ENCODE measurements at places on chromosomes 11 and 22.

- no peak for DNase-seq
Measured at GRCh38 chr22:16954060-16954403, 54.0 kb downstream of the GAB4 start.

DNA sequence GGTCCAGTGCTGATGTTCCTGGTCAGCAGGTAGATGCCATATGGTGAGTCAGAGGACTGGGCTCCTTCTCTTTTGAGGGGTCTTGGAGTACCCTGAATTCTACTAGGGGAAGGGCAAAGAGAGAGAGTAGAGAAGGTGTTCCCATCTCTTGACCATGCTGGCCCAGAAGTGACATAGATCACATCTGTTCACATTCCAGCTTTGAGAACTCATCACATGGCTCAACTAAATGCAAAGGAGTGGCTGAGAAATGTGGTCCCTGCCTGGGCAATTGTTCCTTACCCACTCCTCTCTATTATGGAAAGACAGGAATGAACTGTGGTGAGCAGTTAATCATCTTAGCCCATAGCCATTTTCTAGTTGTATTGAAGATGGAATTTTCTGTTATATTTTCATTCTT is 105.4 kb upstream of the TIMP3 start:
- no peak for DNase-seq

GRCh38 chr11:20530942-20531703 is 68.3 kb upstream of the SLC6A5 start:
- no peak for DNase-seq

DNA sequence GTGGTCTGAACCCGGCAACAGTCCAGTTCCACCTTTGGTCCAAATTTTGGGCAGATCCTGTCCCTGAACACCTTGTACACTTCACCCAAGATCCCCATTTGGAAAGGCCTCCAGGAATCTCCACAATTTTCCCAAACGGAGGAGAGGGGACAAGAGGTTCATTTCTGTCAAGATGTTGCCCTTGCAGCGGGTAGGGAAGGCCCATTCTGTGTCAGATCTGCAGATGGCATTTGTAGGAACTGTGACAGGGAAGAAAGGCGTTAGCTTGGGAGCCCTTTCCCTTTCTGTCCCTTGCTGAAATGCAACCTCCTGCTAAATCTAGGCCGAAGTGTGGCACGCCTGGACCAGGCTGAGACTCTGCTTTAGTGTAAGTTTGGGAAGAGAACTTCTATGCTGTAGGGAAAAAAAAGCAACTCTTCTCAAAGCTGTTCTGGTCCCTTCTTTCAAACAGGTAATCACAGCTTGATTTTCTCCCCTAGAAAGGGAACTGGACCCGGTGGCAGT is 86.0 kb downstream of the SCN3B start:
- no peak for DNase-seq

GRCh38 chr22:25008666-25009065 is 56.1 kb downstream of the KIAA1671 start:
- DNase-seq = no peak

- no peak for DNase-seq
Measured at GRCh38 chr11:66289548-66290329, 796 bp upstream of the YIF1A start.

- DNase-seq = no peak
Measured at GRCh38 chr11:45482331-45482730, 183.1 kb downstream of the CHST1 start.

- DNase-seq = no peak
Measured at GRCh38 chr22:26401726-26402125, 27.3 kb upstream of the ASPHD2 start.

DNA sequence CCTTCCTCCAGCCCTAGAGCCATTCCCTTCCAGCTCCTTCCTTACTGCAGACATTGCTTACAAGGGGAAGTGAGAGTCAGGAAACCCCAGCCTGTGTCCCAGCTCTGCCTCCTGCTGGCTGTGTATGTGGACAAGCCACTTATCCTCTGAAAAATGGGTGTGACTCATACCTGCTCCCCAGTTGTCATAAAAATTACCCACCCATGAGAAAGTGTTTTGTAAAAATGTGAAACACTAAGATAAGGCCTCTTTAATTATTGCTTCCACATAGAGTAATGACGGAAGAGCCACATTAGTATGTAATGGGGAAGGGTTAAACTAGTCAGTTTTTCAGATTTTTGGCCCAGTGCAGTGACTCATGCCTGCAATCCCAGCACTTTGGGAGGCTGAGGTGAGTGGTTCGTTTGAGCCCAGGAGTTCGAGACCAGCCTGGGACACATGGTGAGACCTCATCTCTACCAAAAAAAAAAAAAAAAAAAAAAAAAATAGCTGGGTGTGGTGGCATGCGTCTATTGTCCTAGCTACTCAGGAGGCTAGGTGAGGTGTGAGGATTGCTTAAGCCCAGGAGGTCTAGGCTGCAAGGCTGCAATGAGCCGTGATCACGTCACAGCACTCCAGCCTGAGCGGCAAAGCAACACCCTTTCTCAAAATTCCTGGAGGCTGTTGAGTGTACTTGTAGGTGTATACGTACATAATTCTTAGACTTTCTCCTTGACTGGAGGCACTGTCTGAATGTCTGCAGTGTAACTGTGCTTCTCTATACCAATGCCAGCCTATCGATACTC is 84.9 kb downstream of the CTTN start:
- no peak for DNase-seq

- DNase-seq = no peak
Measured at GRCh38 chr11:11958403-11959231, 49.8 kb downstream of the DKK3 start.

GRCh38 chr11:58055806-58056401 is 25.2 kb downstream of the OR6Q1 start:
- no peak for DNase-seq

- DNase-seq = no peak
Measured at GRCh38 chr11:99513368-99513767, 492.6 kb downstream of the CNTN5 start.

DNA sequence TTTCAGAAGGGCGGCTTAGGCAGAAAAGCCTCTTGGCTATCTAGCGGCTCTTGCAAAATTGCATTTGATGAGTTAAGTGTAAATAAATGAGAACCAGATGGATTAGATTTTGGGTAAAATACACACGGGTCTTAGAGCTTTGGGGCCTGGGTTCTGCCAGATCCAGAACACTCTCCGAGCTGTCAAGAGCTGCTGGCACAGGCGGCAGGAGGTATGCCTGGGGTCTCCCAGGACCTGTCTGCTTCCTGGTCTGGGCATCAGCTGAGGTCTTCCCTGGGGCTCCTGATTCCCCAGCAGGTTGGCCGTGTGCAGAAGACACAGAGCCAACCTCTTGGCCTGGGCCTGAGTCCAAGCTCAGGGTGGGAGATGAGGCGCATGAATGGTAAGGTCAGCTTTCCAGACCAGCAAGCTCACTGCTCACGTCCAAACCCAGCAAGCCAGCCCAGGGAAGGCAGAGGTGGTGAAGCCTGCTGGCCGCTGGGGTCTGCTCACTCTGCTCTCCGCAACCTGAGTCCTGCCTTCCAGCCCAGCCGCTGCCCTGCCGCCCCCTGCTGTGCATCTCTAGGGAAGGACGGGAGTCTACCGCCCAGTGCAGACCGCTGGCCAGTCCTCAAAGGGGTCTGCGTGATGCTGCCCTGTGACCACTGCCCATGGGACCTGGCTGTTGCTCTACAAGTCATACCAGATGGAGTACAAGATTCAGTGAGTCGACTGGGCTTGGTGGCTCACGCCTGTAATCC is 44.9 kb downstream of the SCUBE1 start:
- DNase-seq = no peak

DNA sequence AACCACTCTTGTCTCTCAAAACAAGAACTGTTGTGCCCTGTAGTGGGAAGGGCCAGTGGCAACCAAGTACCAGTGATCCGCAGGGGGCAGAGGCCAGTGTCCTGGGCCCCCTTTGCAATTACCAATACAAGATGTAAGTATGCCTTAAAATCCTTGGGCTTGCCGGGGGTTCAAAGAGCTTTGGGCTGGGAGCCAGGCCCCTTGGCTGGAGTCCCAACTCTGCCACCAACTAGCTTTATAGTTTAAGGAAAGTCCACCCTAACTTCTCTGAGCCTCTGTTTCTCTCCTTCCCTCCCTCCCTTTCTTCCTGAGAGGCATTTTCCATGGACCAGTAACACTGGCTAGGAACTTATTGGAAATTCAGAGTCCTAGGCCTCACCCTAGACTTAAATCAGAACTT is 15.5 kb downstream of the CLMP start:
- no peak for DNase-seq

- DNase-seq = peak; percentile 15
Measured at GRCh38 chr22:32518848-32519247, 44.2 kb downstream of the FBXO7 start.

DNA sequence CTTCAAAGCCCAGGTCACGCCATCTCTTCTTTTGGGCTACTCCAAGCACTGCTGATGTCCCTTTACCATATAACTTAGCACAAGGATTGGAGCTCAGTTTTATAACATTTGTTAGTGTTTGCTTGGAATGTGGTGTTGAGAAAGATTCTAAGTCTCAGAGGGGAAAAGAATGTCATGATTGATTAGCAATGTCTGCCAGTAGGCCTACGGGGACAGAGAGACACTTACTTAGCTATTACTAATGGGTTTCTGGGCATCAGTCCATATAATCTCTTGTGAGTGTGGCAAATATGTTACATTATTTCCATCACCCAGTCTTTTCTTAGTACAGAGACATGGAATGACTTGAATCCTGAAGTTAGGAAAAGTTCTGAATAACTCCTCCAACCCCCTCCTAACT is 75.4 kb upstream of the FSHB start:
- DNase-seq = no peak

DNA sequence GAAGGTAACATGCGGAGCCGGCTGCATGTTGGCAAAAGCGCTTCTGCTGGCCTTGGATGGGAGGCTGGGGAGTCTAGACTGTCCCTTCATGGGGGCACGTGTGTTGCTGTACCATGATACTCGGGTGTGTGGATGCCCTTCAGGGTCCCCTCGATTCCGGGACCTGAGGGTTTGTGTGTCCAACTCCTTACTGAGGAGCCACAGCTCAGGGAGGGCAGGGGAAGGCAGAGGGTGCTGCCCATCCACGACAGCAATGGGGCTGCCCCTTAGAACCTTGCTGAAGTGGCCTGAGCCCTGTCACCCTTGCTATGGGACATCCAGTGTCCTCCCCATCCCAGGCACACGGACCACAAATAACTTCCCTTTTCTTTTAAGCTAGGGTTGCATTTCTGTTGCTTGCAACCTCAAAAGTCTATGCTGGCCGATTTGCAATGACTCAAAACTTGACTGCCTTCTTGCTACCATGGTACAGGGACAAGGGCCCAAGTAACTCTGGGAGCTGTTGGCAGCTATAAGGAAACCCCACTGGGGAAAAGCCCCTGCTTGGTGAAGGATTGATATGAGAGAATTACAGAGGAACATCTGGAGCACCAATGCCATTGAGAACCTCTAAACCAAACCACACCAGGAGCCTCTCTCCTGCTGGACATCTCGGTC is 43.8 kb downstream of the RTL6 start:
- no peak for DNase-seq

- no peak for DNase-seq
Measured at GRCh38 chr22:24685531-24686190, 82.7 kb downstream of the GGT1 start.

DNA sequence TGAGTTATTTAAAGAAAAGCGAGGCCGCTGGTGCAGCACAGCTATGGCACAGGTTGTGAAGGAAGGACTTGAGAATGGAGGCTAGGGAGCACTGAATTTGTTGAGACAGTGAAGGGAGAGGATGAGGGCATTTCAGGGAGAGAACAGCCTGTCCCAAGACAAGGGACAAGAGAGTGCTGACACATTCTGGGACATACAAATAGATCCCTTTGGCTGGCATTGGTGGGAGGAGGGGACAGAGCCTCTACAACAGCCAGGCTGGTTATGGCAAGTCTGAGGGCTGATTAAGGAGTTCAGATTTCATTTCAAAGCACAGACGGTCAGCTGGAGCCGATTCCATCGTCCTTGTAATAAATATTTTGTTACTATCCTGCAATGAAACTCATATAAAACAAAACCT is 1.7 kb upstream of the SLC29A2 start:
- DNase-seq = no peak

DNA sequence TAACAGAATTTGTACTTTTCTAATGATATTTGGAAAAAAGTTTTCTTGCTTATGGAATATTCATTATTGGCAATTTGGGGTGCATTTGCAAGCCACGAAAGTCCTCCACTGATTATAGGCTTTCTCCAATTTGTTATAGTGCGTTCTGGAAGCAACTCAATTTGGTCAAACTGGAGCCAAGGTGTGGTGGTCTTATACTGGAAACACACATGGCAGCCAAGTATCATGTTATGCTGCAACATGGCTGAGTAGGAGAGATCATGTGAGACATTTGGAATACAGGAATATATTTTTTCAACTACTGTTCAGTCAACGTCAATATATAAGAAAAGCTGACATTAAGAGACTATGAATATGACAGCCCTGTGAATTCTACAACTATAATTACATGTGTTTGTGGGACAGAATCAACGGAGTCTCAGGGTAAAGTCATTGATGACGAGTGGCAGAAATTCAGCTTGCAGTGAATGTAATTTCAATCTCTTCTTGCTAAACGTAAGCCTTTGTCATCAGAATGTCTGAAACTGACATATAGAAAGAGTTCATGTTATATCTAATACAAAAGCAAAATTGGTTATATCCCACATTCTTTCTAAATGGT is 83.8 kb upstream of the FIBIN start:
- no peak for DNase-seq

DNA sequence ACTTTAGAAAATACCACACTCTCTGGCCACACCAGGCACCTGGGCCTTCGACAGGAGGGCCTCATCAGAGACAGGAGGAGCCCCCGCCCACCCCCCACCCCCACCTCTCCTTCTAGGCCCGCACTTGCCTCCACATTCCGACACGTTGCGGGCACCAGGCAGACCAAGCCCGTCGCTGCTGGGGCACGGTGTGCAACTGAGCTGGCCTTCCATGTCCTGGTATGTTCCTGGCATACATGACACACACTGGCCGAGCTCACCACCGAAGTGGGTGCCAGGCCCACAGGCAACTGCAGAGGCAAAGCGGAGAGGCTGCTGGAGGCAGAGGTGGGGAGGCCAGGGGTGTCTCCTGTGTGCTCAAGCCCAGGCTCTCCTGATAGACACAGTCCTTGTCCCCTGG is 27.0 kb upstream of the TTLL12 start:
- no peak for DNase-seq

GRCh38 chr11:106727256-106727655 is 291.0 kb downstream of the GUCY1A2 start:
- no peak for DNase-seq

DNA sequence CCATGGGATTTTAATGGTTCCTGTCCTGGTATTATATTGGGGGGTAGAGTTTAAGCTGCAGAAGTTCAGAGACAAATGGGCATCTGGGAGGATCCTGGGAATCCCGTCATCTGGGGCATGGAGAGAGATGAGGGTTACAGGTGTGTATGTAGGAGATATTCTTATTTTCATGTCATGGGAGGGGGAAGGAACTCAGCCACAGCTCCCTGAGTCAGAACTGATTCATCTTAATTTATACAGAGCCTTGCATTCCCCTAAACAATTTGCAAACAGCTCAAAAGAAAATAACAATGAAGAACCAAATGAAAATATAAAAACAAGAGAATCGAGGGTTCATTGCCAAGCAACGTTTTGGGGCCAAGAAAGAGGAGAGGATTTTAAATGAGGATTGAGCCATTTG is 155.9 kb upstream of the TBCEL start:
- DNase-seq = no peak

GRCh38 chr11:61151545-61152252 is 9.5 kb downstream of the VPS37C start:
- no peak for DNase-seq

Data from NCI-H524 treated with DMSO at 0.1 percent for 48 hours (cell line).